Panc1 (cell line): ENCODE measurements at places on chromosomes 1 and 21.

DNA sequence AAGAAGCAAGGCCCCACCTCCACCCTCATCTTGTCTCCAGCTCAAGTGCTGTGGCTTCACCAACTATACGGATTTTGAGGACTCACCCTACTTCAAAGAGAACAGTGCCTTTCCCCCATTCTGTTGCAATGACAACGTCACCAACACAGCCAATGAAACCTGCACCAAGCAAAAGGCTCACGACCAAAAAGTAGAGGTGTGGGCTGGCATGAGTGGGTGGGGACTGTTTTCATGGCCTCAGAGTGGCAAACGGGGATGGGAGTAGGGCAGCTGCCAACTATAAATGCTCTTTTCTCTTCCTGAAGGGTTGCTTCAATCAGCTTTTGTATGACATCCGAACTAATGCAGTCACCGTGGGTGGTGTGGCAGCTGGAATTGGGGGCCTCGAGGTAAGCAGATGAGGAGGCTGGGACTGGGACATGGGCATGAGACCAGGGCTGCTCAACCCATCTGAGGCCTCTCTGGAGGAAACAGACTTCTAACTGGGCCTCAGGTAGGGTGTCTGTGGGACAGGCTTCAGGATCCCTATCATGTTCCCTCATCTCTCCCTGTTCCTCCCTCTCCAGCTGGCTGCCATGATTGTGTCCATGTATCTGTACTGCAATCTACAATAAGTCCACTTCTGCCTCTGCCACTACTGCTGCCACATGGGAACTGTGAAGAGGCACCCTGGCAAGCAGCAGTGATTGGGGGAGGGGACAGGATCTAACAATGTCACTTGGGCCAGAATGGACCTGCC is 8.8 kb upstream of the P3R3URF start:
- DNase-seq = no peak

- DNase-seq = no peak
Measured at GRCh38 chr21:37425001-37425400, 58.4 kb downstream of the DYRK1A start.

DNA sequence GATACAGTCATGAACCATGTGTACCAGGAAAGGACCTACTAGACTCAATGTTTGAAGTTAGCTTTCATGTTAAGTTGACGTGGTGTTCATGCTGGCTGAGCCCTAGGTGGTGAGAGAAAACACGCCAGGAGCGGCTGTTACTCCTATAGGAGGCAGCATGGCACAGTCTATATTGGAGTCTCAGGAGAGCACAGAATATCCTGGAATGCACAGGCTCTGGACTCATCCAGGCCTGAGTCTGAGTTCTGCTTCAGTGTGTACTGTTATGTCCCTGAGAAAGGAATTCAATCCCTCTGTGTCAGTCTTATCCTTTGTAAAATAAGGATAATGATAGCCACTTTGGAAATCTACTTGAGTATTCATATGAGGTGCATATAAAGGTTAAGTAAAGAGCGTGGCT is 41.2 kb downstream of the DPT start:
- no peak for DNase-seq

- no peak for DNase-seq
Measured at GRCh38 chr1:34278211-34278610, 101.5 kb downstream of the C1orf94 start.

DNA sequence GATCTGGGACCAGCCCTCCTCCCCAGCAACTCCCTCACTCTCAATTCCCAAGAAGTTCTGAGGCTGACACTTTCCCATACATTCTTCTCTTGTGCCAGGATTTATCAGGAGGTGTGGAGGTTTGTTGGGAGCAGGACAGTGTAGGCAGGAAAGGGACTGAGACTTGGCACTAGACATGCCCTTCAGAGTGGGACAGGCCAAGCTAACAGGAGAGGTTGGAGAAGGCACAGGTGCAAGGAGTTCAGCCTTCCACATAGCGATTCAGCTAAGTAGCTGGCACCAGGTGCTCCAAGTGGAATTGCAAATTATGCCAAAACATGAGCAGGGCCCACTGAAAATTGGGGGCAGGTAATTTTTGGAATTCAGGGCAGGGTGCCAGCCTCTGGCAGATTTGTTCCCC is 83.0 kb upstream of the DUSP10 start:
- DNase-seq = no peak

DNA sequence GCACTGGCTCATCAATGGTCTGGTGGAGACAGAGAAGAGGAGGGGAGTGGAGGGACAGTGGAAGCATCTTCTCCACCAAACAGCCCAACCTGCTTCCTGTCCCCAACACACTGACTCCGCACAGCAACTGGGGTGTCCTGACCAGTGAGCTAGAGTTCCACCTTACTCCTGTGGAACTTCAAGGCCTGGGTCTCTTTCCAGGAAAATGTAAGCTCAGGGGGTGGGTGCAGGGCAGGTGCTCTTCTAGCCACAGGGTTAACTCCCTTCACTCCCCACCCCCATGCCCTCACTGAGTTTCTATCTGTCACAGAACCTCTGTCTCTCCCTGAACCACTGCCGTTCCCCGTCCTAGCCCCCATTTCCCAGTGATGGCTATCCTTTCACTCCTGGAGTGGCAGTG is 876 bp downstream of the MOB3C start:
- no peak for DNase-seq

GRCh38 chr21:32843561-32843960 is 72.0 kb upstream of the PAXBP1 start:
- DNase-seq = no peak

- DNase-seq = no peak
Measured at GRCh38 chr1:174742805-174743653, 256.7 kb upstream of the CACYBP start.

DNA sequence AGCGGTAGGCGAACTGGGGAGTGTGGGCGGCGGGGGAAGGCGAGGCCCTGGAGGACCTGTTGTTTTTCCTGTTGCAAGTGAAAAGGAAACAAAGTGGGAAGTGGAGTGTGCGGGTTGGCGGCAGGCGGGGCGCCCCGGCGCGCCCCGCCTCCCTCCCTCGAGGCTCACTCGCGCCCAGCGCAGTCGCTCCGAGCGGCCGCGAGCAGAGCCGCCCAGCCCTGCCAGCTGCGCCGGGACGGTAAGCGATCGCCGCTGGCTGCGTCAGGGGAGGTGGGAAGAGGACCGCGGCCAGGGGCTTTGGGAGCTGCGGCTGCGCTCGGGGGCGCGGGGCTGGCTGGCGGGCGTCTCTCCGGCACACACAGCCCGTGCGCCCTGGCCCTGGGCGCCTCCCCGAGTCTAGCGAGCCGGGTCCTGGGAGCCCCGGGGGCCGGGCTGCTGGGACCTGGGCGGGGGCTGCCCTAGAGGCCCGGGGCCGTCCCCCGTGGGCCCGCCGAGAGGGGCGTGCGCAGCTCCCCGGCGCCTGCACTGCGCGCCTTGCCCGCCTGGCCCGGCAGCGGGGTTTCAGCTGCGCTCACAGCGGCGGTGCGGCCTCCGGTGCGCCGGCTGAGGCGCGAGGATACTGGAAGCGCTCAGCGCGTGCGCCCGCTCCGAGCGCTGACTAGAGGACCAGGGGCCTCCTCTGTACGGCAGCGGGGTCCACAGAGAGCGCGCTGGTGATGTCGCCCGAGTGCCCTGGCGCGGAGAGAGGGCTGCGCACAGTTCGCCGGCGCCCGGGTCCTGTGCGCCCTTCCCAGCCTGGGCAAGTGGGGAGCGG is at the start of gene PIK3CD:
Gene PIK3CD (plus strand): TSS at position 167 of the 814 bp plus-strand sequence. CDS start 58,725 bp downstream, outside the sequence.
- DNase-seq = no peak

DNA sequence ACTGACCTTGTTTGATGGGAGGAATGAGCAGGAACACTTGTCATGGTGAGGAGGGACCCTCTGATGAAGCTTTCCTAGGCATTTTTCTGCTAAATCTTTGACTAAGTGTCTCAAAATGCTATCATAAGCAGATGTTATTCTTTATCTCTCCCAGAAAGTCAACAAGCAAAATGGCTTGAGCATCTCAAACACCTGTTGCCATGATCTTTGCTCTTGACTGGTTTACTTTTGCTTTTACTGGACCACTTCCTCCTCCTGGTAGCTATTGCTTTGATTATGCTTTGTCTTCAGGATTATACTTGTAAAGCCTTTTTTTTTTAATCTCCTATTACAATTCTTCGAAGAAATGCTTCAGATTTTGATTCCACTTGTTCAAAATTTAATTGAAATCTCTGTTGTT is 157.4 kb downstream of the GPR52 start:
- DNase-seq = no peak

- no peak for DNase-seq
Measured at GRCh38 chr1:21308330-21308729, 18.1 kb upstream of the ECE1 start.

GRCh38 chr21:43824333-43825241 is 35.2 kb downstream of the RRP1 start:
- DNase-seq = no peak

GRCh38 chr1:3483801-3484444 is 29.5 kb downstream of the ARHGEF16 start:
- peak; percentile 12 for DNase-seq

- DNase-seq = peak; percentile 59
Measured at GRCh38 chr1:40404670-40405462, 31.3 kb downstream of the SMAP2 start.

GRCh38 chr1:69305621-69306020 is 262.1 kb upstream of the LRRC7 start:
- DNase-seq = no peak

GRCh38 chr1:222335586-222335985 is 212.3 kb downstream of the HHIPL2 start:
- no peak for DNase-seq

GRCh38 chr1:112933820-112934571 is 22.0 kb downstream of the SLC16A1 start:
- DNase-seq = no peak

- DNase-seq = no peak
Measured at GRCh38 chr1:21121764-21122471, 54.8 kb downstream of the EIF4G3 start.

DNA sequence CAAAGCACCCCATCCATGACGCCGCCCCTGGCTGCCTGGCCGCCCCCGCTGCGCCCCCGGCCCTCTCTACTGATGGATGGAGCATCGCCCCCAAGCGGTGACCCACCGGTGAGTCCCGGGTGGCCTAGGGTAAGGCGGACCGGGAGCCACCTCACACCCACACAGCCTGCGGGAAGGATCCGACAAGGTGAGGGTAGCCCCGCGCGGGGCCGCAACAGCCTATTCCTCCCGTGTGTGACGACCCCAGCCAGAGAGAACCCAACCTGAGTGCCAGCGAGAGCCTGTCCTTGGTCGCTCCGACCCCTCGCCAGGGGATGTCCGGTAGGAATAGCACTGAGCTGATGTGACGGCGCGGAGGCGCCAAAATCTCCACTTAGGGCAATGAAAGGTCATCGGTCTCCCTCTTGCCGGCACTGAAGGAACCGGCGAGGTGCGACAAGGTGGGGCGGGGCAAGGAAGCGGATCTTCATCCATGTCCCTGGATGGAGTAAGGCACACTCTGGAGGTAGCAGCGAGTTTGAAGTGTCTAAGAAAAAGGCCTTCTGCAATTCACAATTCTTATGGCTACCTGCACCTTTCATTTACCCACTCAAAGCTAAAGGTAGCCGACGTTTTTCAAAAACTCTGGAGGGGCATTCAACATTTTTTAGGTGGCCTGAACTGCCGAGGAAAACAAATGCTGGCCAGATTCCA is 19.7 kb upstream of the CHIA start:
- no peak for DNase-seq

- no peak for DNase-seq
Measured at GRCh38 chr1:102531036-102531435, 534.3 kb upstream of the OLFM3 start.

GRCh38 chr1:35229587-35230360 is 36.8 kb upstream of the SFPQ start:
- DNase-seq = no peak

DNA sequence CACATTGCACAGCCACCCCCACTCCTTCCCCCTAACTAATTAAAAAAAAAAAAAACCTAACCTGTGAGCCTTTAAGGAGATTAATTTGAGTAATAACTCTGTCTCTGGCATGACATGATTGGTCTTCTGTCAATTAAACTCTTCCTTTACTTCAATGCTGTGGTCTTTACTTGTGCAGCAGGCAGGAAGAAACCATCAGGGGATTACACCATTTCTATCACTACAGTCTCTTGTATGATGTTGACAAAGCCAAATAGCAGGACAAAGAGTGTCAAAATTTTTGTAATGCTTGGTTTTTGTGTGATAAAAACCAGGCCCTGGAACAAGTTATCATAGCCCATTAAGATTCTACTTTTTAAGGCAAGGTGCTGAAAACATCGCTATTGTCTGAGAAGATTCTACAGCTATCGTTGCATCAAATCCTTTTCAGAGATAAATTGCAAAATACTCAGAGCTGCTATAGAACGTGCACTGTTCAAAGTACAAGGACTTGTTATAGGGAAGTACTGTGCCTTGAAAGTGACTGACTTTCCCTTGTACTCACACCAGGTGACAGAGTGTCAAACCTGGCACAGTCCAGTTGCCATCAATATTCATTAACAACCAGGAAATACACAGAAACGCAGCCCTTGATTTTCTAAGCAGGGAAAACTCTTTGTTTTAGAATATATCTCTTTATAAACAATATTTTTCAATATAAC is 37.7 kb downstream of the LHX9 start:
- no peak for DNase-seq

GRCh38 chr1:107953556-107953955 is 11.4 kb downstream of the VAV3 start:
- DNase-seq = no peak
